NCI-H460 (cell line): ENCODE measurements at places on chromosomes 7 and 10.

DNA sequence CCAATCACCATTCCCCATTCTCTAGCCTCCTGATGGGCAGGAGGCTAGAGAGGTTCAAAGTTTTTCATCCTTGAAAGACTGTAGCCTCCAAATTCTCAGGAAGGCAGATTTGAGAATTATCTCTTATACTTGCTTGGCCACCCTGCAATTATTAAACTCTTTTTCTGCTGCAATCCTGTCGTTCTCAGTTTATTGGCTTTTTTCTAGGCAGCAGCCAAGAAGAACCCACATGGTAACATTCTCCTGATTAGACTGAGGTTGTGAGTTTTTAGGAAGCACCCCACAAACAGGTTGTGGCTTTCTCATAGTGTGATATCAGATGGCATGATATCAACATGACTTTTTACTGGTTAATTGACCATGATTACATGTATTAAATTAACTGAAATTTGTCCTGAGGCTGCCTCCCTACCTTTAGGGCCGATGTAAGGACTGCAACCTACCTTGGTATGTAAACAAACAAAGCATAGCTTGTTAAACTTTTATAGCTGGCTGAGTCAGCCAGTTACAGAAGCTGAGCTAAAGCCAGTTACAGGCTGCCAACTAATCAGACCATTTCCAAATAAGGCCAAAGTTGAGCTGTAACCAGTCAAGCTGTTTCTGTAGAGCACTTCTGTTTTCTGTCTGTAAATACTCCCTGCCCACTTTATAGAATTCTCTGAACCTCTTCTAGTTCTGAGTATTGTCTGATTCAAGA is 3.2 kb upstream of the ZNF248 start:
- DNase-seq = no peak

DNA sequence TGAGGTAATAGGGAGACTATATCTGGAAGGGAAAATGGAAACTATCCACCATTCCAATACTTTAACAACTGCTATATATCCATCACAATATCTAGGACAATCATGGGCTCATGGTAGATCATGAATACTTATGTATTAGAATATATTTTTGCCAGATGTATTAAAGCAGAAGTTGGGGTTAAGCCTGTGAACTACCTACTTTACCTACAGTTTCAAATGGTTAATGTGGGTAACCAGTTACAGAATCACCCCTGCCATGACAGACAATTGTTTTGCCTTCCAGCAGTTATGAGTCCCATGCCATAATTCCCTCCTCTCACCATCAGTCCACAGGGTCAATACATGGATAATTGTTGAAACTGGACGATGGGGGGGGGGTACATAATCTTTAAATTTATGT is 29.9 kb upstream of the RAPGEF5 start:
- no peak for DNase-seq

- no peak for DNase-seq
Measured at GRCh38 chr10:51668336-51668689, 31.1 kb downstream of the CSTF2T start.

GRCh38 chr10:70432561-70433263 is 8.8 kb downstream of the NODAL start:
- DNase-seq = no peak
